ENCODE measurements at places on chromosomes 4 and X.

GRCh38 chr4:118289794-118290193, 63.0 kb downstream of the PRSS12 start:
- no peak for DNase-seq

GRCh38 chr4:102492531-102493241, 8.5 kb upstream of the NFKB1 start:
- DNase-seq, result no peak

DNA sequence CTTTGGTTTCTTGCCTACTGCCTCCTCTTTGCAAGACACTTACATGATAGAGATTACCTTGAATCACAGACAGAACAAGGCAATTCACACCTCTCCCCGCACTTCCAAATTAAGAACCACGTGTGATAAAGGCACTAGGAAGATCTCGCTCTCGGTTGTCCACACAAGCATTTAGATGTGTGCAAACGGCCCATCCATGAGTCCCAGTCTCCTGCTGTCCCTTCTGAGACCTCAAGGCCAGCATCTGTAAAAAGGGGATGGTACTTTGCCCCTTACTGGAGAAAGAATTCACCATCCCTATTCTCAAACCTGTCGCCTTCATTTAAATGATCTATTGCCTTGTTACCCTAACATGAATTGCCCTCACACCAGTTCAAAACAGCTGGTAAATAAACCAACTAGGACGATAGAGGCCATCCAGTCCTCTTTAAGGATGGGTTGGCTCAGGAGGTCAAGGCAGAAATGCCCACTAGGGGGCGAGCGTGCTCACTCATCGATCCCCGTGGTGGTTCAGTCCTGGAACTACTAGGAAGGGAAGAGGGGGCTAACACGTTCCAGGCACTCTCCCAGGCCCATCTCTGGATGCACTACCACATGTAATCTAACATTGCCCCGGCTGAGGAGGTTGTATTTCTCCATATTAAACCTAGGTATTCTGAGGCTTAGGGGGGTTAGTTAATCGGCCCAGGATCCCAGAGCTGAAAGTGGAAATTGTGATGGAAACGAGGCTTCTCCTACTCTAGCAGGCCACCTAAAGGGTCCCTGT, 95.8 kb downstream of the DHX15 start:
- peak; percentile 87 for DNase-seq

DNA sequence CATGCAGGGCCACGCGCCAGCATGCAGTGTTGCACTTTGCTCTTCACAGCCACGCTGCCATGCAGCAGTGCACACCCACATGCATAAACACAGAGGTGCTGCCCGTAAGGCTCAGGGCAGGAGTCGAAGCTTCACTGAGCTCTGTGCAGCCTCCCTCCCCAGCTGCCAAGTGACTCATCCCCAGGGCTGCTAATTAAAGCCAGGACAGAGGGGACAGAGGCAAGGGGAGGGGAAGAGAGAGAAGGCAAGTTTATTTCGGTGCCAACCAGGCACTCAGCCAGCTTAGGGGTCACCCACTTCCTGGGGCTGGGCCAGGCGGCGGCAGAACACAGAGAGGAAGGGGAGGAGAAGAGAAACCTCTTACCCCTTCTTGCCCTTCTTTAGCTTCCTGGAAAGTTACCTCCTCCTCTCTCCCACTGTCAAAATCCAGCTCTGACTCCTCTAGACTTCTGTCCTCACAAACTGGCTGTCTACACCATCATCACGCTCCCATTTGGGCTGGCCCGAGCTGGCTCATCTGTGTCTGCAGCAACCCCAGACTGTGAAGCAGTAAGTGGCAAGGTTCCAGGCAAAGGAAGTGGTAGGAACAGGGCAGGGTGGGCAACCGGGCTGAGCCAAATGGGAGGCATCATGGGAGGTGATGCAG, 6.2 kb upstream of the IQSEC2 start:
- no peak for DNase-seq

DNA sequence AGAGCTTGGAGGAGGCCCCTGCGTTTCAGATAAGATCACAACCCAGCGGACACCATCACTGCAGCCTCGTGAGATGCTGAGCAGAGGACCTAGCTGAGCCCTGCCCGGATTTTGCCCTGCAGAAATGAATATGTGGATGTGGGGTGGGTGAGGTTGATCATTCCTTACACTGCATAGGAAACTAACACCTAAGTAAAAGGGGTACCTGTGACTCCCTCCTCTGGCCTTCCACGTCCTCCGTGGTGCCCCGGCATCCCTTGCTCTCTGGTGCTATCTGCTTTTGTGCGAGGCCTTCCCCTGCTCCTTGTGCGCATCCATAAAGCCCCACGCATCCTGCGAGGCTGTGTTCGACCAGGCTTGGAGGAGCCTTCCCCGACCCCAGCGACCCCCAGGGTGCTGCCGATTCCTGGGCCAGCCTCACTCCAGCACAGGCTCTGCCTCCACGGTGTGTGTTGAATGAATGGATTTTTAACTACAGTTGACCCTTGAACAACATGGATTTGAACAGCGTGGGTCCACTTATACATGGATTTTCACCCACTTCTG, 25.6 kb upstream of the GPR78 start:
- DNase-seq, result no peak

- no peak for DNase-seq
Observed at GRCh38 chr4:159016593-159017024, 86.3 kb upstream of the RAPGEF2 start.

DNA sequence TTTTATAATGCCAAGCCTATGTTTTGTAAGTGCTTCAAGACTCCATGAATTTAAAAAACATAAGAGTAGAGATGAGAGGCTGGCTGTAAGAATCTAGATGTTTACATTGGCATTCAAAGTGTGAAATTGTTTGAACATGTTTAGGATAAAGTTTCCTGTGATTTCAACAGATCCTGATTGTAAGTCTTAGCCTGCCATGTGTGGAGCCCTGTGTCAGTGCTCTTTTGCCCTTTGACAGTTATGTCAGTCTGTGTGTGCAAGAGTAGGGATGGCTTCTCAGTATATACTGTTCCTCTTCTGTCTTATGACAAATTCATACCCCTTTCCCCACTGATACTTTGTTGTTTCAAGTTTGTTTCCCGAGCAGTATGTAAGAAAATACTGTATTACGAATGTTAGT, 68.2 kb downstream of the USP9X start:
- DNase-seq, result no peak

GRCh38 chr4:20532116-20532790, 168.0 kb upstream of the PACRGL start:
- no peak for DNase-seq

DNA sequence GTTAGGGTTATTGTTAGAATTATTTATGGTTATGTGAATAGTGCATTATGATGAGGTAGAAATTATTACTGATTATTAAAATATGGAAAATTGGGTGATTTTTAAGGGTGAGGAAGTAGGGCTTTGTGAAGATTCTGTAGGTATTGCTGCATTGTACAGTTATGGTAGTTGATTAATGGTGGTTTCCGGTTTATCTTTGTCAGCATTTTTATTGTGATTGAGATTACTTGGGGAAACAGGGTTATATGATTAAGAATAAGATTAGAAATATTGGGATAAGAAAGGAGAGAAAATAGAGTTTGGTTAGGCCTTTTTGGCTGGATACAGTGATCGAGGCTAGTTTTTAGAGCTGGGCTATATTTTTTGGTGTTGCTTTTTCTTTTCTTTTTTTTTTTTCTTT, 8.6 kb upstream of the IGBP1 start:
- DNase-seq, result no peak

DNA sequence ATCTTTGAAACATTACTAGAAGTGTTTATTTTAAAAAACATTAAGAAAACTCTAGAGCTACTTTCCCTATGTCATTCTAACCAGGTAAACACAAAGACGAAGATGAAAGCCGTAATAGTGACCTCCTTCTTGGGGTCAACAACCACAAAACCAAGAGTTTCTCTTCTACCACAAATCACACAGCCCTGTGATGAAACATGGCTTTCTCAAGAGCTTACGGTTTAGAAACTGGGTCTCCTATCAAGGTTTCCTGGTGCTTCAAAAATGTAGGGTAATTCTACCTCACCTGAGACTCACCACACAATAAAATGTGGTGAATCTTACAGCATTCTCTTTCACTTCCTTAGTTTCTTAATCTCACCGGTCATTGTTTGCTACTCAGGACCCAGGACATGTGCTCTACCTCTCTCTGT, 50.9 kb downstream of the CORIN start:
- DNase-seq, result no peak

GRCh38 chrX:31423609-31424189, 351.9 kb upstream of the FTHL17 start:
- DNase-seq, result peak; percentile 21

DNA sequence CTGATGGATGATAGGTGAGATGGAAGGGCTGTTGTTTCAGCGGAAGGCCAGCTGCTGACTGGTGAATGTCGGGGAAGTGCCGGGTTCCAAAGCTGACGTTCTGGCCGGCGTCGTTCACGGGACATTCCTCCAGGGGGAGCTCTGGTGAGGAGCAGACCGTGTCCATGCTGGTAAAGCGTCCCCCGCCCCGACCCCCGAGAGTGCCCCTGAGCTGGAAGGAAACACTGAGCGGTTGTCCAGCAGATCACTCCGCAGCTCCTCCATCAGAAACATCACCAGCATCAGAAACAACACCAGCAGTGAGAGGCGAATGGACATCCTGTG, 18.6 kb upstream of the ADRA2C start:
- DNase-seq, result peak; percentile 67

- no peak for DNase-seq
Observed at GRCh38 chrX:46447384-46447783, 97.8 kb downstream of the ZNF674 start.

DNA sequence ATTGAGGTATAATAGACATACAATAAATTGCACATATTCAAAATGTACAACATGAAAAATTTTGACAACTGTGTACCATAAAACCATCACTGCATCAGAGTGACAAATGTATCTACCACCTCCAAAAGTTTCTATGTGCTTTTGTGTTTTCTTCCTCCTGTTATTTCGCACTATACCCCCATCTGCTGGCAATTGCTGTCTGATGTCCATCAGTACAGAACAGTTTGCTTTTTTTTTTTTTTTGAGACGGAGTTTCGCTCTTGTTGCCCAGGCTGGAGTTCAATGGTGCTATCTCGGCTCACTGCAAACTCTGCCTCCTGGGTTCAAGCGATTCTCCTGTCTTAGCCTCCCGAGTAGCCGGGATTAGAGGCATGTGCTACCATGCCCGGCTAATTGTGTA, 154.3 kb upstream of the GIMD1 start:
- peak; percentile 11 for DNase-seq

GRCh38 chr4:122692641-122693520, 39.6 kb upstream of the BBS12 start:
- no peak for DNase-seq

DNA sequence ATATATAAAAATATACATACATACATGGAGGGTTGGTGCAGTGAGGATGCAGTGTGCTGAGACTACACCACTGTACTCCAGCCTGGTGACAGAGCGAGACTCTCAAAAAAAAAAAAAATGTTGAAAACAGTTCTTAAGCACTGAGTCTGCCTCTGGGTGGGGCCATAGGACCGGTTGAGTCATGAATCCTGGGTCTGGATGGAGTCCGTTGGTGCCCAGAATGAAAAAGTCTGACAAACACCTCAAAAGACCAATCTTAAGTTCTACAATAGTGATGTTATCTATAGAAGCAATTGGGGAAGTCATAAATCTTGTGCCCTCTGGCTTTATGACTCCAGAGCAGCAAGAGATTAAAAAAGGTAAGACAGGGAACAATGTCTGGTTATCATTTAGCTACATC, 70.4 kb downstream of the FGFBP1 start:
- no peak for DNase-seq

DNA sequence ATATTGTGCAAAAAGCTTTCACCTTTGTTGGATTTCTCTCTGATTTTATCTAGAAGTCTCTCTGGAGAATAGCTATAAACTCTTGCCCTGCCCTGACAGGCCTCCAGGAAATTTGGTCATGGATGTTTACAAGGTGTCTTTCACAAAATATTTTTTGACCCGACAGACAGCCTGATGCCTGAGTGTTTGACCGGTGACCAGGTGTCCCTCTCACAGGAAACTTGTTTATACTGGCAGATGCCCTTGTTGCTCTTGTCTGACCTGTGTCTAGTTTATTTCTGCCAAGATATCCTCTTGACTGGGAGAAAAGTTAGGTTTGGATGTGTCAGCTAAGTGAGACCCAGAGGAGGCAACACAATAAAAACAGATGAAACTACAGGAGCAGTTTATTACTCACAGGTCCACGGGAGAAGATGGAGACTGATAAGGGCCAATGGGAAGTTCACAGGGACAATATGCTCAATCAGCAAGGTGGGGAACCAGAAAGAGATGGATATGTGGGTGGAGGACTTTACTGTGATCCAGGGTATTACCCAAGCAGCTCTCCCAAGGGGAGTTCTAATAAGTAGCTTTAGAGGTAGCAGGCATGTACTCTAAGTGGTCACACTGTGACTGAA, 243.3 kb downstream of the ARAP2 start:
- no peak for DNase-seq

DNA sequence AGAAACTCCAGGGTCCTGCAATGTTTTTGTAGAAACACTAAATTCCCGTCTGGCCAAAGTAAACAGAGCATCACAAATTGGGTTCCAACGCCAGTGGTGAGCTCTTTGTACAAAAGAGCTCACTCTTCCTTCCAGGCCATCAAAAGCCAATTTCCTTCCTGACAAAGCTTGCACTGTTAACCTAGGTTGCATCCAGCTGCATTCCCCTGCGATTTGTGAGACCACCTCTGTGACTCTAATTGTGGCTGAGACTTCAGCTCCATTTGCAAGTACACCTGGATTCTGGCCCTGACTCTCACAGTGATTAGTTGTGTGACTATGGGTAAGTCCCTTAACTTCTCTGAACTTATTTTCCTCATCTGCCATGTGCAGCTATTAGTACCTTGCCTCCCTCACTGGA, 212.5 kb upstream of the CXorf66 start:
- DNase-seq, result no peak

DNA sequence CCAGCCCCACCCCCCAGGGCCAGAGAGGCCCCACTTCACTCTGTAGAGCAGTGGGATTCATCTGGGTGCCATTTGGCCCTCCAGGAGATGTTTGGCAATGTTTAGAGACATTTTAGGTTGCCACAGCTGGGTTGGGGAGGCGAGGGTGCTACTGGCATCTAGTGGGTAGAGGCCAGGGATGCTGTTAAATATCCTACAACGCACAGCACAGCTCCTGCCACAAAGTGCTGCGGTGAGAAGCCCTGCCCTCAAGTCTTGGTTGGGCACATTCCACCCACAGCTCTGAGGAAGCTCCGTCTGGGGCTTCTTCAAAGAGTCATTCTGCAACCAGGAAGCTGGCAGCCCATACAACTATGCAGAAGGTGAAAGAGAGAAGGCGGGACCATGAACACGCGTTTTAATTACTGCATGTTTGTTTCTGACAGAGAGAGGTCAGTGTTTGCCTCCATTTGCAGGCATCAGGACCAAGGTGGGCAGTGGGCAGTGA, 48.1 kb upstream of the FAM9C start:
- DNase-seq, result no peak

- no peak for DNase-seq
Observed at GRCh38 chr4:98613453-98614075, 44.8 kb downstream of the TSPAN5 start.

- no peak for DNase-seq
Observed at GRCh38 chr4:148730766-148731165, 288.6 kb upstream of the NR3C2 start.

DNA sequence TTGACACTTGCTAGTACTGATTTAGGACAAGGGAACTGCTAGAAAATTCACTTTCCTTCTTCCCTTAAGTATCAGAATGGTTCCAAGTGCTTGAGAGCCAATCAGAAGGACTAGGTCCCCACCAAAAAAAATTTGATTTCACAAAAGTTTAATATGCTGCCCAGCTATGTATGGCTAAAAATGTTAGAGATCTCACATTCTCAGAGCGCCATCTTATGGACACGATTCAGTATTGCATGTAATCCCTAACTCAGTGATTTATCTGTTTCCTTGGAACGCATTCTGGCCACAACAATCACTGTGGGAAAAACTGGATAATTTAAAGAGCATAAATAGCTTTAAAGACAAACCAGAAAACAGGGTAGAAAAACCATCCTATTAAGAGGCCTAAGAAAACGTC, 255.1 kb upstream of the GPC4 start:
- peak; percentile 11 for DNase-seq
